ENCODE measurements at places on chromosomes 13 and 19.

DNA sequence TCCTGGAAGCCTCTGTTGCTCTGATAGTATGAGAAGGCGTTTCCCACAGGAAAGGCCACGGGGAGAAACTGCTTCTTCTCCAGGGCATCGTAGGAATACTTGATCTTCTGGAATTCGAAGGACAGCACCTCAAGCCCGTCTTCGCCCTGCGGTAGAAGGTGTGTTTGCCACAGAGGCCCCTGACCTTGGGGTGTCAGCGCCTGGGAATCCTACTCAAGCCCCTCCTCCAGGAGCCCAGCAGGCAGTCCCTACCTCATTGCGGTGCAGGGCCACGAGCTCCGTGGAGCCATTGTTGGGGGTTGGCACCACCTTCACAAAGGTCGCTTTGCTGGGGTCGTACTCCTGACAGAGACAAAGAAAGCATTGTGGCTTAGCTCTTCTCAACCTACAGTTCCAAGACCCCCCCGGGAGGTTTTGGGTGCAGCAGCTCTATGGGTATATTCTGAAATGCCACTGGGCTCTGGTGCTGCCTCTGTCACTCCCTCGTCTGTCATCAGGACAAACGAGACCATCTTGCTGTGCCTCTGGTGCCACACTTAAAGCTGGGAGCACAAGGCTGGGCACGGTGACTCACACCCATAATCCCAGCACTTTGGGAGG, 3.7 kb downstream of the ATP13A1 start:
- DNase-seq: no peak

- DNase-seq: no peak
Observed at GRCh38 chr13:75771818-75772217, 135.7 kb downstream of the LMO7 start.

- no peak for DNase-seq
Observed at GRCh38 chr13:44022196-44022595, 142.5 kb downstream of the LACC1 start.

- no peak for DNase-seq
Observed at GRCh38 chr19:38736036-38736412, 8.2 kb downstream of the CAPN12 start.

GRCh38 chr13:99124046-99124400, 76.6 kb upstream of the UBAC2 start:
- DNase-seq: no peak
